ENCODE measurements at places on chromosomes 1 and 21.

DNA sequence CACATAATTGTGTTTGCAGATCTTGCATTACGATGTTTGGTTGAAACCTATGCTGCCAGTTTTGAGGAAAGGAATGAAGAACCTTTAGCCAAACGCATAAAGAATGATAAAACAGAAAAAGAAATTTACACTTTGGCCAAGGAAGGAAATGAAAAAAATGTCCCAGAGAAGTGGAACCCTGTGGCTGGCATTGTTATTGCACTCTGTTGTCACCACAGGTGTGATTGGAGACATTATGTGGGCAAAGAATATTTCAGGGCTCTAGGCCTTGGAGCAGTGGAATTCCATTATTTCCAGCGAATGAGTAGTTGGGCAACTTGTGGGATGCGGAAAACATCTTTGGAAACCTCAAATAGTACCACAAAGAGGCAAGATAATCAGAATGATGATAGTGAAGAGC lies 14.9 kb downstream of the TRMT13 start:
- DNase-seq, result no peak

- no peak for DNase-seq
Measured at GRCh38 chr1:41657679-41658295, 173.3 kb upstream of the EDN2 start.

DNA sequence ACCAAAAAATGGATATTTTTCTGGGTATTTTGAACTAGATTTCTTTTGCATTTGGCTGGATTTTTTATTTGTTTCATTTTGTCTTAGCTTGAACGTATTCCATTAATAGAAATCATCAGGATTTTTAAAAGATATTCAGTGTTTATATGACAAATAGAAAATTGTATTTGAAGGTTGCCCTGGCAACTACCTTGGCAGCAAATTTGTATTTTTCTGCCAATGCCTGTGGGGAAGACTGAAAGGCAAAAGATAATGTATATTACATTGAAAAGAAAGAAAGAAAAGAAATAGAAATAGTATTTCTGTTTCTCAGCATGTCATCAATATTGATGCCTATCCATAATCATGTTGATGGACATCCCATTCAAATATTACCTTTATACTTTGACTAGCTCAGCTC lies 16.8 kb downstream of the VCAM1 start:
- no peak for DNase-seq

GRCh38 chr1:155241841-155242264 lies 13.4 kb downstream of the ENTREP3 start:
- no peak for DNase-seq

DNA sequence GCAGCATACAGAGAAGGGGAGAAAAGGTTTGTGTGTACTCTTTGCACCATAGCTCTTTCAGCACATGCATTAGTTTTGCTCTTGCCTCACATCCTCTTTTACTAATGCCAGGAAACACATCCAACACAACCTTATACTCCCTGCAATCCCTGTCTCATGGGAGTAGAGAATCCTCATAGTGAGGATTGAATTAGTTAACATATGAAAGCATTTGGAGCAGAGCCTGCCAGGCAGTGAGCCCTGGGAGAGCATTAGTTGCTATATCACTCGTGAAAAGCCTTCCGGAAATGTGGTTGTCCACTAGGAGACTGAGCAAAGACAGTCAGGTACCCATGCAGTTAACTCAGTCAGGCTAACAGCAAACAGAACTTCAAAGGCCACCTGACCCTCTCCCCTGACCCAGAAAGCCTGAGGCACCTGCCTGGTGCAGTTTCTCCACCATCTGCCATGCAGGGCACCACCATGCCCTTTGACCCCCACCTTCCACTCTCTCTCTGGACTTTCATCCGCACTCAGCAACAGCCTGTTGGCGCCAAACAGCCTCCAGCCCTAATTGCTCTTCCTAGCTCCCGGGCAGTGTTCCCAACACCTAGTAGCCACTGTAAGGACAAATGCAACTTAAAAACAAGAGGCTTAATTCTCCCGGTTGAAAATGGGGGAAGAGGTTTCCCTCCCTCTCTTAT lies 14.9 kb upstream of the AGT start:
- DNase-seq, result no peak

DNA sequence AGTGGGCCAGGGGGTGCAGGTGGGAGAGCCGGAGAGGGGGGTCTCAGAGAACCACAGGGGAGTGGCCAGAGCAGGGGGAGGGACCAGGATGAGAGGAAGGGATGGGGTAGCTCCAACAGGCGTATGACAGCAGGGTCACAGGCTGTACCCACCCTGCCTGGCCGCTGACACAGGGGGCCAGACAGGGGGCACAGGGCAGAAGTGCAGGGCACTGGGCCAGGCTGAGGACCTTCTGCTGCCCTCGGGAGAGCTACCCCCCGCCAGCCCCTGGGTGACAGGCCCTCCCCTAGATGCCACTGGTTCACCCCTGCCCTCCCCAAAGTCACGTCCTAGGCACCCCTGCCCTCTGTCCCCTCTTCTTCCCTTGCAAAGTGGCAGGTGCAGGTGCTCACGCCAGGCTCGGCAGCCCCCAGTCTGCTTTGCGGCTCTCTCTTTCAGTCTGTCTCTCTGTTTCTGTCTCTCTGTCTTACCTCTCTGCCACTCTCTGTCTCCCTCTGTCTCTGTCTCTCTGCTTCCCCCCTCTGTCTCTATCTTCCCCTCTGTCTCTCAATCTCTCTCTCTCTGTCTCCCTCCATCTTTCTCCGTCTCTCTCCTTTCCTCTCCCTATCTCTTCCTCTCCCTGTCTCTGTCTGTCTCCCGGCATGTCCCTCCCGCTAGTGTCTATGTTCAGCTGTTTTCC lies 48.5 kb downstream of the WNT9A start:
- DNase-seq, result no peak

DNA sequence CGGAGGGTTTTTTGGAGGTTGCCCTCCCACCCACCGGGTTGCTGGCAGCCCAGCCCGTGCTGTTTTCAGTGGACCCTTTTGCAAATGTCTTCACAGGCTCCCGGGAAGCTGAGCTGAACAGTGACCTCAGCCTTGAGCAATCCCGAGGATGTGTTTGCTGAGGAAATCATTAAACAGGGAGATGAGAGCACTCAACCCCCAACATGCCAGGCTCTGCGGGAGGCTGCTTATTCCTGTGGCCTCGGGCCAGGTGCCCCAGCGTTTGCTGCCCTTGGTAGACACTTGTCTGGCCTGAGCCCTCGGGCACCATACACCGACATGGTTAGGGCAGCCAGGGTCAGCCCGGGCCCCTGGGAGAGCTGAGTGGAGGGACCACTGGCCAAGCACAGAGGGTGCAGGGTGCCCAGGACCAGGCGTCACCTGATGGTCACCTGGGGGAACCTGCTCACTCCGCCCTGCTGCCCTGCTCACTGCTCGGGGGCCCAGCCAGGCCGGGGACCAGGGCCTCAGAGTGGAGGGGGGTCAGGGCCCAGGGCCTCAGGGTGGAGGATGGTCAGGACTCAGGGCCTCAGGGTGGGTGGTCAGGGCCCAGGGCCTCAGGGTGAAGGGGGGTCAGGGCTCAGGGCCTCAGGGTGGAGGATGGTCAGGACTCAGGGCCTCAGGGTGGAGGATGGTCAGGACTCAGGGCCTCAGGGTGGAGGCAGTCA lies 42.5 kb upstream of the POFUT2 start:
- DNase-seq, result no peak

GRCh38 chr1:160432371-160432786 lies 32.0 kb downstream of the VANGL2 start:
- no peak for DNase-seq

GRCh38 chr21:35138665-35139381 lies 89.7 kb upstream of the RUNX1 start:
- DNase-seq, result peak; percentile 33

DNA sequence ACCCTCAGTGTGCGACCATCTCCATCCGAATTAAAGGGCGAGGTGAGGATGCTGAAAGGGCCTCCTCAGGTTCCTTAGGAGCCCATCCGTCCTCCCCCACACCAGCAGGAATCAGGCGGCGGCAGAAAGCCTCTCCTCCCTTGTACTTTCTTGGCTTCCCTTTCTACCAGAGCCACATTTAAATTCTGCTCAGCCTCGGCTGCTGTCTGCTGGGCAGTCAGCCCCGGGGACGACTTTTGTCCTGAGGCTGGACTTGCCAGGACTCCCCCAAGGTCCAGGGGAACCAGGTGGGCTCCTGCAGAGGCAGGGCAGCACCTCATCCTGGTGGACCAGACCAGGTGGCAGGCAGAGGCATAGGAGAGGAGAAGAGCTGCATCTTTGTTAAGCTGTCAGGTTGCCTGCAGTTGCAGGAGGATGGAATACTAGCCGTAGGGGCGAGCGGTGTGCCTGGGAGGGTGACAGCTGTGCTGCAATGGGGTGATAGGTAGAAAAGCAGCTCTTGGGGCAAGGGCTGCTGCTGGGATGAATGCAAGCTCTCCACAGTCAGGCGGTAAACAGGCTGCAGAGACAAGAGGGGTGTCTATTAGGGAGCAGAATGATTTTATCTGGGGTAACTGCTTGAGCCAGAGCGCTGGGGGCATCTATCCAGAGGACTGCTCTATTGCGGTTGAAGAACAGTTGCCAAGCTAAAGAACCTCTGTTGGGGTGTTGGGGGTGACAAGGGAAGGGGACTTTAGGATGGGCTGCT lies 46.2 kb upstream of the WASF2 start:
- no peak for DNase-seq

GRCh38 chr1:50424045-50424883 lies 1.0 kb upstream of the DMRTA2 start:
- DNase-seq, result no peak

DNA sequence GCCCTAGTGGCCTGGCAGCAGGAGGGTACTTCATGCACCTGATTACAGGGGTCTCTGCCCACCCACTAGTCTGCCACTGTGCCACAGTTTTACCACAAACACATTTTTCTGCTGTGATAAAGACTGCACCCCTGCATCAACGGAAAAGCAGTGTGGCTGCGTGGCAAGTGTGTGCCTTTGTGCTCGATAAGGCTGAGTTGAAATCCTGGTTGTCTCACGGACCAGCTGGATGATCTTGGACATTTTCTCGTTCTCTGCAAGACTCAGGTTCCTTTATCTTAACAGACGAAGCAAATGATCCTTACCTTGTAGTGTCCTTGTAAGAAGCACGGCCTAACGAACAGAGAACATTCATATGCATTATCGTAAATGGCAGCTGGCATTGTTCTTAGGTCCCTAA lies 10.2 kb downstream of the GRHL3 start:
- DNase-seq, result no peak

DNA sequence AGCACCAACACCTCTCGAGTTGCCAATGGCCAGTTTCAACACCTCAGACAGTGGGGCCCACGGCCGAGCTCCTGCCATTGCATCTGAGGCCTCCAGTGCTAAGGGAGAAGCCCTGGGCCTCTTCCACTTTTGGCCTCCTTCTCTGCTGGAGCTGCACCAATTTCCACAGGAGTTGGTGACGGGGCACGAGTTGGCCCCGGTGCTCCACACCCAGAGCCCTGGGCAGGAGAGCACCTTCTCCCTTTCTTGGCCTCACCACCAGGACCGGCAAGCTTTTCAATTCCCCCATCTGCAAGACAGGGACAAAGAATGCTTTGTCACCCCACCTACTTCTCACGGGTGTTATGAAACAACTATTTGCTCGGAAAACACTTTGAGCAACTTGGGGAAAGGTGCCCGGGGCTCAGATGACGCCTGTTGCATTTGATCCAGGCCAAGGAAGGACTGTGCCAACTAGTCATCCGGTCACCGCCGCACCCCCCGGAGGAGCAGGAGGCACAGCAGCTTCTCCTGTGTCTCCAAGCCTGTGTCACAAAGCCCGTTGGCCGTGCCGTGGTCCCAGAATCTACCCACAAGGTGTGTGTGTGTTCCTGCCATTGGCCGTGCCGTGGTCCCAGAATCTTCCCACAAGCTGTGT lies 55.2 kb downstream of the TOMM20 start:
- no peak for DNase-seq

- no peak for DNase-seq
Measured at GRCh38 chr1:65211331-65211730, 63.3 kb downstream of the AK4 start.

DNA sequence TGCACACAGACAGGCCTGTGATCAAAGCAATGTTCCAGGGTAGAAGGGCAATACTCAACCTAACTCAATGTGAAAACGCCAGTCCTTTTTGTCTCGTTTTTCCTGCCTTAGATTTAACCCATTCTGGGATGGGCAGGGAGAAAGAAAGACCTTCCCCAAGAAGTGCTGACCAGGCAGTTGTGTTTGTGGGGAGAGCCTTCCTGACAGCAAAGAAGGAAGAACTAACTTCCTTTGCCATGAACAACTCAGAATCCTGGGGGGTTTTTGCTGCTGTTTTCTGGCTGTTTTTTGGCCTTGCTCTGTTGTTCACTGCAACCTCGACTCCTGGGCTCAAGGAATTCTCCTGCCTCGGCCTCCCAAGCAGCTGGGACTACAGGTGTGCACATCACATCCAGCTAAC lies 112.0 kb upstream of the RAB4A start:
- no peak for DNase-seq

DNA sequence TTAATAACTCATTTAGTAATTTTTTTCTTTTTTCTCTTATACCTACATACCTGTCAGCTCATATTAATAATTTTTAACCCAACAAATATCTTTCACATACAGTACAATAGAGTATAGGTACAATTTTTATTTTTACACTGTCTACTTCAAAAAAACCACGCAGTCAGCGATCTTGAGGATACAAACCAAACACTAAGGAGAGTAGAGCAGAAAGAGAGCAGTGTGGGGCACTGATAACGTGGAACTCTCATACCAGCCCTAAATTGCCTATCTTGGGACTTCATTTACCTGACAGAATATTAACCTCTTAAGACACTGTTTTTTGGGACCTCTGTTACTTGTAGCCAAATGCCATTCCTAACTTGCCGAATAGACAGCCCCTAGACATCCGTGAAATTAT lies 5.5 kb downstream of the TRMT1L start:
- DNase-seq, result no peak

GRCh38 chr1:85862456-85862855 lies 154.2 kb upstream of the ZNHIT6 start:
- no peak for DNase-seq

- no peak for DNase-seq
Measured at GRCh38 chr1:55318116-55318817, 103.1 kb upstream of the USP24 start.

- DNase-seq, result no peak
Measured at GRCh38 chr1:2425892-2426291, 13.5 kb upstream of the PEX10 start.

- no peak for DNase-seq
Measured at GRCh38 chr1:239044829-239045228, 341.5 kb upstream of the CHRM3 start.

GRCh38 chr1:24258735-24259424 lies 60.3 kb upstream of the GRHL3 start:
- no peak for DNase-seq

DNA sequence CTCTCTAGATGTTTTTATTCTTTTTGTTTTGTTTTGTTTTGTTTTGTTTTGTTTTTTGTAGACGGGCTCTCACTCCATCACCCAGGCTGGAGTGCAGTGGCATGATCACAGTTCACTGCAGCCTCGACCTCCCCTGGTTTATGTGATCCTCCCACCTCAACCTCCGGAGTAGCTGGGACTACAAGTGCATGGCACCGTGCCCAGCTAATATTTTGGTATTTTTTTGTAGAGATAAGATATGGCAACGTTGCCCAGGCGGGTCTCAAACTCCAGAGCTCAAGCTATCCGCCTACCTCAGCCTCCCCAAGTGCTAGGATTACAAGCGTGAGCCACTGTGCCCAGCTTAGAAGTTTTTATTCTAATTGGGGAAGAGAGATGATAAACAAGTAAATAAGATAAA lies 13.3 kb upstream of the TP53BP2 start:
- no peak for DNase-seq

GRCh38 chr1:159853417-159854115 lies 8.9 kb downstream of the VSIG8 start:
- DNase-seq, result peak; percentile 58

GRCh38 chr1:245604979-245605378 lies 450.2 kb downstream of the KIF26B start:
- DNase-seq, result no peak
